OCI-M1 (cell line): ENCODE measurements at places on chromosomes 3 and 15.

DNA sequence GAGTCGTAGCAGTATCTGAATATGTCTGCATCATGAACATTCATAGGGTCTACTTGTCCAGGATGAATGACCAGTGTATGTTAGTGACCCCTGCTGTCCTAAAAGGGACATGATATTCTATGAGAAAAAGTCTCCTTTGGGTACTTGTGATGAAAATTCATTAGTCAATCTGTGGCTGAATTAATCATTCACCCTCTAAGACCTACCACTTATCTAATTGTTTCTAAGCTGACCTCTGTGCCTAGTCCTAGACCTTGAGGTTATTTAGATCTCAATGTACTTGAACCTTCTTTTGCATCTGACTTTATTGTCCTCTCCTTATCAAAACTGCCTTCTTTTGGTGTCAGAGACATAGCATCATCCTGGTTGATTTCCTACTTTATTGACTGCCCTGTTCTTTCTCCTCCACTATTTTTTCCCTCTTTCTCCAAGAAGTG, 799.3 kb downstream of the DIPK2A start:
- DNase-seq = peak; percentile 70

DNA sequence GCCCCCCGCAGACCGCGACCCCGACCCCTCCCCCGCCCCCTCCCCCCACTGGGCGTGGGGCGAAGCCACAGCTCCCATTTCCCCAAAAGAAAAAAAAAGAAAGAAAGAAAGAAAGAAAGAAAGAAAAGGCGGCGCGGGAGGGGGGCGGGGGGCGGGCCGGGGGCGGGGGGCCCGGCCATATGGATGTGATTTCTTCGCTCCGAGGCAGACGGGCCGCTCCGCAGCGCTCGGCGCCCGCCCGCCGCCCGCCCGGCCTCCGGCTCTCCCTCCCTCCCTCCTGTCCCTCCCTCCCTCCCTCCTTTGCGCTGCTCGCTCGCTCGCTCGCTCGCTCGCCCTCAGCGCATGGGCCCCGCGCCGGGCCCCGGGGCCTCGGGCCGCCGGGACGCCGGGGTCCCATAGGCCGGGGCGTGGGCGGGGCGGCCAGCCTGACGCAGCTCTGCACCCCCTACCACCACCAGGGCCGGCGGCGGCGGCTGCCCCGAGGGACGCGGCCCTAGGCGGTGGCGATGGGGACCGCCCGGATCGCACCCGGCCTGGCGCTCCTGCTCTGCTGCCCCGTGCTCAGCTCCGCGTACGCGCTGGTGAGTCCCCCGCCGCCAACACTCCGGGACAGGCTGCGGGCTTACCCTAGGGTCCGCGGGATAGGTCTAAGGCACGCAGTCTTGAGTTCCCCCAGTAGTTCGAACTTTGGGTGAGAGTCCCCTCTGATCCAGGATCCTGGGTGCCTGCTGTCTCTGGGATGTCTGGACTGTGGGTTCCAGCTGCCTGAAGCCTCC, 5.7 kb downstream of the PTH1R start:
- DNase-seq = no peak

DNA sequence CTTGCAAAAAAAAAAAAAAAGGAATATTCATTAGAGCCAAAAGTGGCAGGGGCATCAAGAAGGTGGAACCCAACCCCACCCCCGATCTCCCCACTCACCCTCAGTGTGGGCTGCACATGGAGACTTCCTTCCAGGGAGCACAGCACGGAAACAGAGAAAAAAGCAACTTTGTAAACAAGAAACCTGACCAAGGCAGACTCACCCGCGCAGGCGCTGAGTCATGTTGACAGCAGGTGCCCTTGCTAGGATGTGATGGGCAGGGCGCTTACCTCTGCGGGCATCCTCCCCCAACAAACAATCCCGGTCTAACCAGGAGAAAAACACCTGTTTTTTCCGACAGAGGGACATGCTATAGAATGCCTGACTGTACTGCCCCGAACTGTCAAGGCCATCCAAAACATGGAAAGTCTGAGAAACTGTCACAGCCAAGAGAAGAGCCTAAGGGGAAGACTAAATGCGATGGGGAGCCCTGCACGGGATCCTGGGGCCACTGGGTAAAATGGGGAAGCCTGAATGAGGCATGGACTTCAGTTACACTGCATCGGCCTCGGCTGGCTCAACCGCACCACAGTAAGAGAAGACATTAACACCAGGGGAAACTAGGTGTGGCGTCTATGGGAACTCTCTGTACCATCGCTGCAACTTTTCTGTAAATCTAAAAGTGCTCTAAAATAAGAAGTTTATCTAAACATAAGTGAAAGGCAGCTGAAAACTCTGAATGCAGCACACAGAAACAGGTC, 66.7 kb upstream of the GATA2 start:
- no peak for DNase-seq

- DNase-seq = no peak
These were observed 801 bp upstream of the NGRN start for GRCh38 chr15:90264671-90265070.

GRCh38 chr3:52456800-52457183, 1.4 kb downstream of the NISCH start:
- no peak for DNase-seq

GRCh38 chr3:40631341-40631995, 106.7 kb downstream of the ZNF621 start:
- DNase-seq = no peak

GRCh38 chr3:150786791-150787190, 23.8 kb upstream of the SIAH2 start:
- no peak for DNase-seq

DNA sequence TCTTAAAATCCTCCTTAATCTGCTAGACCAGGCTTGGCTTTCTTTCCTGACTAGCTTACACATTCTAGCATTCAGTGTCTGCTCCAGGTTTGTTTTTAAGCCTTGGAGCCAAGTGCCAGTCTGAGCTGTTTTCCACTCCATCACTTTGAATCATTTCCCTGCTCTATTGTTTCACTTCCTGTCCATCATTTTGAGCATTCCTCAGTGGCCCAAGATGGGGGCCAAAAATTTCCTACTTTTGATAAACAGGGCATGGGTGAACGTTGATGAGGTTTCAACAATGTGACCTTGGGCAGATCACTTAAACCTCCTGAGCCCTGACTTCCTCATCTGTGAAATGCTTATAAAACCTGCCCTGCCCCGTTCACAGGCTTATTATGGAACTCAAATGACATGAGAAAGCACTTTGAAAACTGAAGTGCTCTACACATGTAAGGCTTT, 4.4 kb downstream of the CYP19A1 start:
- peak; percentile 64 for DNase-seq

- DNase-seq = no peak
These were observed 150.9 kb downstream of the RPLP1 start for GRCh38 chr15:69603369-69604071.

DNA sequence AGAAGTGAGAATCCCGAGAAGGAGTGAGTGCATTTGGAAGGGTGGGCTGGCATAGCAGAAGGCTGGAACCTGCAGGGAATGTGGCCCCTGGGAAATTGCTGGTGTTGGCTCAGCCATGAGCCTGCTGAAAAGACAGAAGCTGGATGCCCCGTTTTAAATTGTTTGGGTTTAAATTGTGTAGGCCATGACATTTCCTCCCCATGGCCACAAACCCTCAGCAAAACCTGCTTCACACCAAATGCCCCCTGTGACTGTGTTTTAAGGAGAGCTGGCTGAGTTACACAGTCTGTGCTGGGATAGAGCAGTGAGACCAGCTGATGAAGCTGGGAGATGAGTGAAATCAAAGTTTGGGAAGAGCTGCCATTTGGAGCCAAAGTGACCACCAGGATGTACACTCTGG, 216.3 kb upstream of the RGMA start:
- no peak for DNase-seq

GRCh38 chr3:24899901-24900603, 405.4 kb upstream of the THRB start:
- DNase-seq = no peak

GRCh38 chr15:80301472-80301871, 49.5 kb upstream of the CTXND1 start:
- no peak for DNase-seq

- no peak for DNase-seq
These were observed 172.4 kb downstream of the CHDH start for GRCh38 chr3:53673722-53674350.

- peak; percentile 89 for DNase-seq
These were observed 118.1 kb downstream of the TBC1D2B start for GRCh38 chr15:77959432-77959879.

DNA sequence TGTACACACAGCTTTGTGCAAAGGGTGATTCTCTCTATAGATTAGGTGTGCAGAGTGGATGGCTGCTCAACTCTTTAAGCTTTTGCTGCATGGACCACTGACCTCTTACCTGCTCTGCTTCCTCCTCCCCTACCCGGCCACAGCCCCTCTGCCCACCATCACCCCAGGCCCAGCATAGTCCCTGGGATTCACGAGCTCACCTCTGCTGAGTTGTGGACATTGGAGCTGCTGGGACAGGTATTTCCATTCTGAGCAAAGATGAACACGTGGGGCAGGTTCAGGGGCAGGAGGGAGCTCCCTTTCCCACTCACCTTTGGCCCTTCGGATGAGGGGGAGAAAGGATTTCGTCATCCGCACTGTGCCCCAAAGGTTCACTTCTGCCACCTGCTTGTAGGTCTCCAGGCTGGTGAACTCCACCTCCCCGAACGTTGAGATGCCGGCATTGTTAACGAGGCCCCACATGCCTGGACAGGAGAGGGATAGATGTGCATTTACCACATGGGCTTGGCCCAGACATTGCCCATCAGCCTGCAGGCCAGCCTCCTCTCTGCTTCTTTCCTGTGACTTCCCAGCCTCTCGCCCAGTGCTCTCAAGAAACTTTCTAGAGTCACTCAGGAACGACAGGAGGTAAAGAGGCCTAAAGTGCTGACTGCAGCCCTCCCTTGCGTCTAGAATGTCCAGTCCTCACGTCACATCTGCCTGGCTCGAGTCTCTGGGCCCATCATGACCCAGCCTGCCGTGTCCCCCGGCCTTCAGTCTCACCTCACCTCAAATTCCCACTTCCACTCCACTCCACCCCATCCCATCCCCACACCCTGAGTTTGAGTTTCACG, 41.6 kb downstream of the BDH1 start:
- no peak for DNase-seq

GRCh38 chr15:100011235-100011634, 278.0 kb upstream of the LYSMD4 start:
- no peak for DNase-seq

DNA sequence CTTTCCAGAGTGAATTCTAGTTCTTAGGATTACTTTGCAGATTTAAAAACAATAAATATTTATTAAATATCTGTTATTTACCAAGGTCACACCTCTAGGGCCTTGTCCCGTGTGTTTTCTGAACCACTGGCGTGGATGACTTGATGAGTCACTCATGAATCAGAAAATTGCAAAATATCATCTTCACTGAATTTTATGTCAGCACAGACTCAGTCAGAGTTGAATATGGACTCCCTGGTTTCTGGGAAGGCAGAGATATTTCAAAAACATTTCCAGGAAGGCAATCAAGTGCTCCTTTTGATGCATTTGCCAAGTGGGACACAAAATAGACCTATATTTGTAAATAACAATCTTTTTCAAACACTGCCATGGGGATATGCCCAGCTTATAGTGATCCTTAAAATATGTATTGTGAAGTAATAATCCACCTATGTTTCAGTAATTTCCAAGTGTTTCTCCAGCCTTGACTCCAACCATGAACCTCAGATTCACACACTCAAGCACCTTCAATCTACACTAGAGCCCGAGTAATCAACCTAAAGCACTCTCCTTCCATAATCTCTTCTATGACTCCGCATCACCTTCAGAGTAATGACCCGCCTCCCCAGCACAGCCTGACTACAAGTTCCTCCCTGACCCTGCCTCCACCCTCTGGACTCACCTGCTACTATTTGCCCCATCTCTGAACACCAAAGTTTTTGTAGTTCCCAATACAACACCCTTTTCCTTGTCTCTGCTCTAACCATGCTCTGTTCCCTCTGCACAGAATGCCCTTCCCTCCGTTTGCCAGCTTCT, 24.3 kb downstream of the DPH3 start:
- peak; percentile 56 for DNase-seq

GRCh38 chr3:71511446-71511845, 72.1 kb downstream of the FOXP1 start:
- no peak for DNase-seq

- no peak for DNase-seq
These were observed 507.0 kb downstream of the FOXP1 start for GRCh38 chr3:71076361-71077002.

DNA sequence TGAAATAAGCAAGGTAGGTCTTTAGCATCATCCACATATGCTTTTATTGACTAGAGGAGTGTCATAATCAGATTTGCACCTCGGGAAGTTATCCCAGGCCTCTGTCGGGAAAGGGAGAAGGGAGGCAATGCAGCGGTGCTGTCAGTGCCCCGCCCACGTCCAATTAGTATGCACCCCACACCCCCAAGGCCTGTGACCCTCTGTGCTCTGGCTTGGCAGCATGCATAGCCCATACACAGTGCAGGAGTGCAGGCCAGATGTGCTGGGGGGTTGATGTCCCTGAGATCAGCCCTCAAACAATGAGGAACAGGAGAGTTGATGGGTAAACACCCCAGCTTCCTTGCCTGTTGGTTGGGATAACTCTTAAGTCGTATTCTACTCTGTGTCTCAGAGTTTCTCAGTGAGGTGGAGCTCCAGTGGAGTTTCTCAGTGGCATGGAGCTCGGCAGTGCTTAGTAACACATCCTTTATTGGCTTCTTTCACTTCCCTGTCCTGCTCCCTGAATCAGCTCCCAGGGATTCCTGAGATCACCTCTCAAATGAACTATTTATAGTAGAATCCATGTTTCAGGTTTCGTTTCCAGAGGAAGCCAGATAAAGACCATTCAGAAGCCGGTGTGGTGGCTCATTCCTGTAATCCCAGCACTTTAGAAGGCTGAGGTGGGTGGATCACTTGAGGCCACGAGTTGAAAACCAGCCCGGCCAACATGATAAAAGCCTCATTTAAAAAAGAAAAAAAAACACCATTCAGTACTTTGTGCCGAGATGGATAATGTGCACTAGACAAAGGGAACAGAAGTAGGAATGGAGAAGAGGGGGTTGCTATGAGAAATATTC, 26.7 kb upstream of the NDUFB4 start:
- DNase-seq = no peak
